ENCODE measurements at places on chromosomes 2 and 18. TPM values are rescaled to one million over a fixed set of nuclear protein-coding genes. Genes with fewer than 3 reads are reported as not detected.

DNA sequence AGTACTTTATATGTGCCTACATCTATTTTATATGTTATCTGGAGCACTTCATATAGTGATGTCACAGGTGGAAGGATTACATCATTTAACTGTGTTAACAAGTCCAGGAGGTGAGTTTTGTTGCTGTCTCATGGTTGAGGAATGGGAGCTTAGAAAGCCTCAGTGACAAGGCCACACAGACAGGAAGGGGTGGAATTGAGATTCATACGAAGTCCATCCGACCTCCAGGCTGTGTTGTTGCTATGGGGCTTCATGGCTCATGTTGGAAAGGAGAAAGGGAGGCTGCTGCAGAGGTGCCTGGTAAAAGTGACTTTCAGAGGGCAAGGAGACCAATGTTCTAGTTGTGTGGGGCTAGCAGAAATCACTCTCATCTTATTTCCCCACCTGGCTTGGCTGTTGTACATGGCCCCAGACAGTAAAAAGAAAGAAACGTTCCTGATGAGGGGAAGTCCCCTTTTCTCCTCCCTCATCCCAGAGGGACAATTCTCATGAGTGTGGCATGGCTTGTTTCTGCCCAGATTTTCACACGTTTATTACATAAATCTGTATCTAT lies 31.0 kb upstream of the GREB1 start:
- H3K4me1 ChIP-seq: peaks cover 2% of the 10 kb centered on the region
- no peaks in the 10 kb centered on the region for H3K36me3 ChIP-seq
- no peak for DNase-seq
- peaks cover 4% of the 10 kb centered on the region for H3K27me3 ChIP-seq
- H3K4me3 ChIP-seq: no peak overlapping the region

The PLGLB2 gene
- 1.6 TPM for total RNA-seq

DNA sequence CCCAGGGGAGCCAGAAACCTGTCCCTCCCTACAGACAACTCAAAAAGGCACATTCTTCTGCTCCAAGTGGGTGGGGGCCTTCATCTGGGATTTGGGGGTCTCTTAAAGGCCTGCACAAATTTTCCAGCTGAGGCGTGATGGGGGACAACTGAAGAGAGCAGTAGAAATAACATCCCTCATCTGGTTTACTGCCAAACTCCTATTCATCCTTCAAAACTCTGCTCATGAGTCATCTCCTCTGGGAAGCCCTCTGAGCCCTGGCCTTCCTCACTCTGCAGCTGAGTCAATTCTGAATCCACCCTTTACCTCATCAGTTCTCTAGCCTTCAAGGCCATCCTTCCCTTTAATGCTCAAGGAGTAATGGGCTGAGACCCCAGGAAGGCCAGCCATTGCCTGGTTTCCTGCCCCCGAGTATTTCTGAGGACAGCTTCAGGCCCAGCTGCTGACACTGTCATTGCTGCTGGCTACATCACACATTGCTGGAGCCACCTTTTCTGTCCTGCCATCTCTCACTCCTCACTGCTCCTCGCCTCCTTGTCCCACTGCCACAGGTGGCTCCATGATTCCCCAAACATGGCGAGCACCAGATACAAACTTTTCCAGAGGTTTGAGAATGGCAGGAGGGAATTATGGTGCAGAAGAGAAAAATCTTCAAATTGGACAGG lies 32.2 kb upstream of the GLI2 start:
- peaks cover 2% of the 10 kb centered on the region for H3K4me1 ChIP-seq
- no peak overlapping the region for H3K4me3 ChIP-seq
- DNase-seq: no peak
- H3K36me3 ChIP-seq: no peaks in the 10 kb centered on the region
- H3K27me3 ChIP-seq: peaks cover 11% of the 10 kb centered on the region
- no peak overlapping the region for H3K27ac ChIP-seq

DNA sequence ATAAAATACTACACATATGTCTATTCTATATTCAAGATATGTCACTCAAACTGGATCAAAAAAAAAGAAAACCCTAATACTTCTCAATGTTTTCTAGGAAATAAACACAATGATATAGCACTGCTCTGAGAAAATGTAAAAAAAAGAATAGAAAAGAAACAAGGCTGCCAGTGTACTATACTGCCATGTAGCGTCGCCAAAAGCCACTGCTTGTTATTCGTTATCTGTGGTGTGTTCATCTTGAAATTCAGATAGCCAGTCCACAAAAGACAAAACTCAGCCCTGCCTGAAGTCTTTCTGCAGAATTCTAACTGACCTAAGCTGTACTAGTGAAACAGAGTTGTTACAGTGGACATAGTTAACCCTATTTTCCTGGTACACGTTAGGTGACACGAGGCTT lies 12.2 kb upstream of the YPEL5 start:
- H3K4me3 ChIP-seq: no peak overlapping the region
- H3K27me3 ChIP-seq: peaks cover 7% of the 10 kb centered on the region
- H3K4me1 ChIP-seq: peaks cover 6% of the 10 kb centered on the region
- H3K27ac ChIP-seq: no peak overlapping the region

The CD28 gene
- total RNA-seq: 58.9 TPM

GRCh38 chr2:119841550-119841949 lies 81.8 kb downstream of the PTPN4 start:
- no peaks in the 10 kb centered on the region for H3K27me3 ChIP-seq
- no peak overlapping the region for H3K4me3 ChIP-seq
- H3K4me1 ChIP-seq: peaks cover 15% of the 10 kb centered on the region
- no peak overlapping the region for H3K27ac ChIP-seq
- no peak for DNase-seq

The GKN2 gene
- total RNA-seq: not detected

DNA sequence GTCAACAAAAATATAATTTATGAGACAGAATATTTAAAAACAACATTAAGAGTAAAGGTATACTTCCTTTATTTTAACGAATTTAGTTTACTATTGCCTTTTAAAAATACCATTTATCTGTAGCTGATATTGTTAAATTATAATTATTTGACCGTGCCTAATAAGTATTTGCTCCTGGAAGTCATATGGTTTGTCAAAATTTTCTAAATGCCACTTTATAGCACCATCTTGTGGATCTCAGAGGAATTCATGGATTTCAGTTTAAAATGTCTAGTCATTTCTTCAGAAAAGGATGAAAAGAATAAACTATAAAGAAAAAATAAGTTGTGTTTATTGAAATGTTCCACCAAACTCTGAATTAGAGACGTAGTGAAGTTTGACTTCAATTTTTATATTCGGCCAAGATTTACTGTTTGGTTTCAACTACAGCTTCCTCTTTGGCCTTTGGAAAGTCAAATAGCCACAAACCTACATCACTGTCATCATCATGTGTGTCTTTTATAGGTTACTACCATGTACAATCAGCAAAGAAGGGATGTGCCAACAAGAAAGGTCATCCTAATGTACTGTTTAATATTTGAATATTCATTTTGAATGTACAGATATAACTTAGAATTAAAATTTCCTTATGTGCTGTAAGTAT lies 10.3 kb upstream of the FTCDNL1 start:
- H3K27me3 ChIP-seq: peaks cover 33% of the 10 kb centered on the region
- no peaks in the 10 kb centered on the region for H3K4me1 ChIP-seq
- H3K36me3 ChIP-seq: no peaks in the 10 kb centered on the region
- no peak for DNase-seq
- no peak overlapping the region for H3K4me3 ChIP-seq

GRCh38 chr2:74653589-74653984 lies 460 bp upstream of the SEMA4F start:
- H3K27me3 ChIP-seq: peaks cover 2% of the 10 kb centered on the region
- peak overlapping the region; percentile 83 for H3K4me3 ChIP-seq
